Stimulated activated CD4-positive, alpha-beta T cell treated with anti-CD3 and anti-CD28 coated beads, TNF-alpha, amount 100 ng/mL, for 48 hours (primary cell): ENCODE measurements at places on chromosomes 4 and X.

- DNase-seq = no peak
Observed at GRCh38 chr4:72076562-72076961, 44.8 kb downstream of the NPFFR2 start.

DNA sequence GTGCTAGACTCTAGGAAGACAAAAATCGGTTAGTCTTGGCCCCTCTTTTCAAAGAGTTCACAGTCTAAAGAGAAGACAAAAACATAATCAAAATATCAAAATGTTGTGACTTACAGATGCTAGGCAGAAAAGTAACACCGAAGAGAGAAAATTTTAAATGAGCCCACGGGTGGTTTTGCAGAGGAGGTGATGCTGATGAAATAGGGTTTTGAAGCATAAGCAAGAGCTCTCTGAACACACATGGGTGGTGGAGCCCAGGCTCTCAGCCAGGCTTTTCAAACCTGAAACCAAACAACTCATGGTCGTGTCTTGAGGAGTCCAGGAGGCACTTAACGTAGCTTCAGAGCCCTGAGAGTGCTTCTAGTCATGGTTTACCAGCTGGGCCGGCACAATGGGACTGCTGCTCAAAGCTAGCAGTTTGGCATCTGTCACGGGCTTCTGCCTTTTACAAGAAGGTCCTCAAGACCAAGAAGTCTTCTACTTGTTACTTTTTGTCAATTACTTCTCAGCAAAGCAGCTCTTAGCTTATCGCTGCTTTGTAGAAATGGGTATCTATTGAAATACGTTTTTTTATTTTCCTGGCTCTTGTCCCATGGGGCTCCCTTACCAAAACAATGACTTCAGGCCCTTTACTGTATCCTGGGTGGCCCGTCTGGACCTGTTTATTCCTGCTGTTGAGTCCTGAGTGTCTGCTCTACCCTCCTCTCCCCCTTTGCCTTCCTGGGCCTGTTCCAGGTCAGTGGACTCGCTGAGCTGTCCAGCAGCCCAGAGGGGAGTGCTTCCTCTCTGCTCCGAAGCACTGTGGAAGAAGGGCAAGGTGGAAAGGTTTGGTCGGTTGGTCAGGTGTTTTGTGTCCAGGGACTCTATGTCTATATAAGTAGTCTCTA is 69.5 kb downstream of the TNIP2 start:
- DNase-seq = no peak

DNA sequence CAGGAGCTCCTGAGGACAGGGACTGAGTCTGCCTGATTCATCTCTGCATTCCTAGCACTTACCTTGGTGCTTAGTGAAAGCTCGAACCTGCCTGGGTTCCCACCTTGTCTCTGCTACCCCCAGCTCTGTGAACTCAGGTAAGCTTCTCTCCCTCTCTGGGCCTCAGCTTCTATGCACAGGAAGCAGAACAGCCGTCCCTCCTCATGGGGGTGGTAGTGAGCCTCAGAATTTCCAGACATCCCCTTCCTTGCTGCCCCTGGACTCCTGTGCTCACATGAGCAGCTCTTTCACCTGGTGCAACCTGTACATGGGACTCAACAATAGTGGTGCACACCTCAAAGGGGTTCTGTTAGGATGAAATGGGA is 50.8 kb downstream of the HTRA3 start:
- no peak for DNase-seq

DNA sequence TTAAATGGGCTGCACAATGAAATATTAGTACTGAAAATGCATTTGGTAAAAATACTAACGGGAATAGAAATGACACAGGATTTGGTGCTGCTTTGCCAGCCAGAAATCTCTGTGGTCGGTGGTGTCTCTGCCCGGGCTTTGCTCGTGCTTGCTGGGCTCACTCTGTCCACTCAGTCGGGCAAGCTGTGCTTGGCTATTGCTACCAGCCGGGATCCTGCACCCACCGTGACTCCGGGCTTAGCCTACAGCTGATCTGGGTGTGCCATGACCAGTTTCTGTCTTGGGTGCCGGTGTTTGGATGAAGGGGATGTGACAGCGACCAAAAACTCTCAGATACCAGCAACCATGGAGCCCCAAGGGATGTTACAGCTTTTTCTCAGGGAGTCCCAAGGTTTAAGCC is 487.7 kb downstream of the TECRL start:
- DNase-seq = no peak

DNA sequence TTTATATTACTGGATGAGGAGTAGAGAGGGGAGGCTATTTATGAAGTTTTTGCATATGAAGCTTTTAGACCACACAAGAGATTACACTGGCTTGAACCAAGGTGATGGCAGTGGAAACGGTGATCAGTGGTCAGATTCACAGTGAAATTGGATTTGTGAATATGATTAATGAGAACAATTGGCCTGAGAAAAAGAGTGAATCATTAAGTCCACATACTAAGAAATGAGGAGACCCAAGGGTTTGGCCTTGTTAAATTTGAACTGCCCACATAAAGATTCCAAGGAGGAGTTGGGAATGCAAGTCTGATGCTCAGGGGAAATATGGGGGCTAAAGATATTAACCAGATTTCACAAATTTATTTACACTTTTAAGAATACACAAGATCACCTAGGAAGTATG is 155.3 kb upstream of the ADGRL3 start:
- no peak for DNase-seq

DNA sequence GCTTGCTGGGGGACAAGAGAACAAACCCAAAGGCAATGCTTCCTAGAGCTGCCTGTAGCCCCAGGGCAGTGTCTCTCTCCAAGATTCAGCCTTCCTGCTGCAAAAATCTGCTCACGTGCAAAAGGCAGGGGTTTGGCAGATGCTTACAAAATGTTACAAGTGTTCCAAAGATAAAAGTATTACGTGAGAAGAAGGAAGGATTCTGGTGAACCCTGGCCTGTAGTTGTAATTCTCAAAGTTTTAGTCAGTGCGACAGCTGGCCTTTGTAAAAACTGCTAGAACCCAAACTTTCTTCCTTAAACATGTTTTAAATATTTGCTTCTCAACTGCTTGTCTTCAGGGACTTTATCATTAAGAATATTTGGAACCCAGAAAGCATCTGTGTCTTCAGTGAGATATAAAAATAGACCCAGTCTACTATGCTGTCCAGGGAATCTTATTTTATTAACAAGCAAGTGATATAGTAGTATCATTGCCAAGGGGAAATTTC is 232.3 kb downstream of the FRMPD4 start:
- no peak for DNase-seq

- DNase-seq = no peak
Observed at GRCh38 chr4:100493756-100494155, 24.1 kb downstream of the EMCN start.

DNA sequence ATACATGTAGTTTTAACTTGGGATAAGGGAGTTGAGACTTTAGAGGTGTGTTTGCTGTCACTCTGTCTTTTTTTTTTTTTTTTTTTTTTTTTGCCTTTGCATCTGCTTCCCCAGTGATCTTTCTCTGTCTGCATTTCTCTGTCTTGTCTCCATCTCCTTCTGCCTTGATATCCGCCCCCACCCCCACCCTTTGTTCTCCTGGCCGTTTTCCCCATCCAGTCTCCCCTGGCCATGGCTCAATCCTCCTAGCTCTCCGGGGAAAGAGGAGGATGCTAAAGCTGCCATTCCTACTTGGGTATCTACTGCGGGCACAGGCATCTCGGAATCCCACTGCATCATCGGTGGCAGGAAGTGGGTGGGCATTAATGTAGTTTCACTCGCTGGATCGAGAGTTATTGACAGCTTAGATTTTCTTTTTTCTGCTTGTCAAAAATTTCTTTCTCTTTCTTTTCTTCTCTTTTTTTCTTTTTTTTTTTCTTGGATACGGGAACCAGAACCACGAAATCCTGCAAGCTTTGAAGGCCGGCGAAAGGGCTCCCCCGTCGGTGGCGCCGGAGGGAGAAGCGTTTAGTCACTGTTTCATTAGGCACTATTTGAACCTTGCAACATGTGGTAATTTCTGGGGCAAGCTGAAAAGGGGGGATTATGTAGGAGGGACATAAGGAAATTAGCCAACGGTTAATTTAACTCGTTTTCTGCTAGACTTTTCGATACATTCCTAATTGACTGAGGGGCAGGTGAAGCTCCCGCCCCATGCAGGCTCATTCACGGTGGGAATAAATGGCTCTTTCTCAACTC is 8.2 kb downstream of the GSX2 start:
- no peak for DNase-seq

- no peak for DNase-seq
Observed at GRCh38 chr4:59762344-59762743, 1437.8 kb upstream of the ADGRL3 start.

DNA sequence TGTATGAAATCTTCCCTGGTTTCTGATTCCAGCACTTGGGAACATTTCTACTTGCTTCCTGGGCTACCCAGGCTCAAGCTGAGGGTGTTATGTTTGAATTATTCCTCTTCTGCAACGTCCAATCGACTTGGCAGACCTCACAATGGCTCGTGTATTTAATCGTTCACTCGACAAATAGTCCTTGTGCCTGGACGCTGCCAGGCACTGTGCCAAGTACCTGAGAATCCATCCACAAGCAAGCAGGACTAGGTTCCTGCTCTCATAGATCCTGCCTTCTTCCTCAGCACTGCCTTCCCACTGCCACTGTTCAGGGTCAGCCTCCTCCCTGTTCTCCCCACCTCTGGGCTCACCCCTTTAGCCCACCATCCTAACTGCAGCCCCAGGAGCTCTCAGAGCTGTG is 113.3 kb downstream of the EFNB1 start:
- DNase-seq = no peak
